Amygdala (tissue), 56 donors: ENCODE measurements at places on chromosomes 2 and 18.

GRCh38 chr18:41155910-41156851 is 798.9 kb upstream of the PIK3C3 start:
- no peak for DNase-seq

- DNase-seq: no peak
These were observed 129.6 kb downstream of the PID1 start for GRCh38 chr2:229141424-229142025.

GRCh38 chr2:195633573-195633870 is 23.5 kb upstream of the SLC39A10 start:
- DNase-seq: no peak

GRCh38 chr2:110903548-110903947 is 171.2 kb downstream of the ACOXL start:
- no peak for DNase-seq

- DNase-seq: no peak
These were observed 170.9 kb upstream of the PXDN start for GRCh38 chr2:1915196-1915595.

DNA sequence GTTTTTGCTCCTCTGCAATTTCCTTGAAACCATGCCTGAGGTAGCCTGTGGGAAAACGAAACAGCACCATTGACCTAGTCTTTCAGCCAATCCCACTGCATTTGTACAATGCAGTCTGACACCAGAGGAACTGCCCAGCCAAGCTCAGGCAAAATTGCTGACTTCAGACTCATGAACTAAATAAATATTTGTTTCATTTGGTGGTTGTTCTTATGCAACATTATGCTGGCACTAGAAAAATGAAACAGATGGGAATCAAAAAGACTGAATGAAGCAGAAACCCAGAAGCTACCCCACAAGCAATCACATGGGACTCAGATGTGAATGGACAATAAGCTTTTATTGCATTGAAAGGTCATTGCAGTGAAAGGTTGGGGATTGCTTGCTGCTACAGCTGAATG is 1.7 kb downstream of the NAT8 start:
- no peak for DNase-seq

GRCh38 chr2:109472974-109473373 is 140.8 kb downstream of the SEPTIN10 start:
- DNase-seq: no peak

GRCh38 chr18:69876490-69876889 is 71.2 kb downstream of the CD226 start:
- no peak for DNase-seq

GRCh38 chr2:17736989-17737388 is 16.6 kb downstream of the SMC6 start:
- DNase-seq: no peak

DNA sequence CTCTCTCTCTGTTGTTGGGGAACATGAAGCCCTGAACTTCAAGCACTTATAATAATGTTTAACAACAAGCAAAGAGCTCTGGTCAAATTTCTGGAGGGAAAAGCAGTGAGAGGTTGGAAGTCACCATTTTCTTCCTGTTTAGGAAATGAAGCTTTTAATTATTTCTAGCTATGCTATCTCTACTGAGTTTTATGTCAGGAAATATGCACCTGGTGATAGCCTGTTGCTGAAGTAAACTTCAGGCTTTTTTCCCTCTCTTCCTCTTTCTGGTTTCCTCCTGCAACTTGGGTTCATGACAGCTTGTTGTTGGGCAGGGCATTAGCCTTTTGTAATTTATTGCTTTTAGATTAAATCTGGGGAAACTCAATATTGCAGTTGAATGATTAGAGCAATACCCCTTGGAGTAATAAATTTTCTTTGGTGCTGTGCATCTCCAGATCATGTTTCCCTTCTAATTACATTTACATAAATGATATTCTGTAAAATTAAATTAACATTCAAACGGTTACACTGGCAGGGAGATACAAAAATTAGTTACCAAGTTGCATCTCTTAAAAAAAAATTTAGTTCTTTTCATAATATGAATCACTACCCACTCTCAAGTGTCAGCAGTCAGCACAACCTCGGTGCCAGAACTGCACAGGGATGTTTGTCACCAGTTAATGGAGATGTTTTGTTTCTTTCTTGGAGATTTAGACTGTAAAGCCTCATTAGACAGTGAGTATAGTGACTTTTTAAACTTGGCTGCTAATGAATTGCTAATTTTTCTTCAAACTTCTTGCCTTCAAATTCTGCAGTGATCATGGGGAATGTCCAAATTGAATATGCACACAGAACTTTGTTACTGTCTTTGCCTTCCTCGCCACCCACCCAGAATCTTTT is 466.6 kb upstream of the ETAA1 start:
- DNase-seq: no peak

DNA sequence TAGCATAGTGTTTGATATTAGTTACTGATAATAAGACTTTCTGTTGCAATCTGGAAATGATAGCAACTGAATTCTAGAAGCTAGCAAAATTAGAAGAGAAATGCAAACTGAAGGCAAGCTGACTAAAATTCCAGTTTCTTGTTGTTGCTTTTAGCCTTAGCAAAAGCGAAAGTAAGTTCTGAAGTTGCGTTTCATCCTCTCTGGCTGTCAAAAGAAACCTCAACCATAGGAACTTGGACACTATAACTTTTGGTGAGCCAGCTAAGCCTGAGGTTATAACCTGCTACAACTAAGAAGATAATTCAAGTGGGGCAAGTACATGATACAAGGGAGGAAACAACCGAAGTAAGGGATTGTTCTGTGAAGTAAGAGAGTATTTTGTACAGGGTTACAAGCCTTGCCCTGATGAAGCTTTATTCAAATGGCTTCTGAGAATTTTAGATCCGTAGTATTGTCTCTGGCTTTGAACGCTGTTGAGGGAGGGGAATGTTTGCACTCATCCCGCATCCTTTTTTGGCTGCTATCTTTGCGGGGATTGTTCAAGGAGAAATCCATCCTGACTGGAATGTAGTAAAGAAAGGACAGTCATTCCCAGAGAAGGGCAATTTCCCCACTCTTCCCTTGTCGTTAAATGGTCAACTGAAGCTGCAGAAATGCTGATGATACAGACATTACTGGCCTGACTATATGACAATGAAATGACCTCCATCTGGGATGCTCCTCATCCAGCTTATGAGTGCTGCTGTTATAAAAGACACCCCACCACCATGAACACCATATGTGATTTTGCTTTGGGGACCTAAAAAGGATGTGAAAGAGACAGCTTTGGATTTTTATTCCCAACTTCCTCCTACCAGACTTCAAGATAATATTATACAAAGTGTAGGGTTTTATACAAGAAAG is 7.0 kb upstream of the TMX3 start:
- DNase-seq: no peak

DNA sequence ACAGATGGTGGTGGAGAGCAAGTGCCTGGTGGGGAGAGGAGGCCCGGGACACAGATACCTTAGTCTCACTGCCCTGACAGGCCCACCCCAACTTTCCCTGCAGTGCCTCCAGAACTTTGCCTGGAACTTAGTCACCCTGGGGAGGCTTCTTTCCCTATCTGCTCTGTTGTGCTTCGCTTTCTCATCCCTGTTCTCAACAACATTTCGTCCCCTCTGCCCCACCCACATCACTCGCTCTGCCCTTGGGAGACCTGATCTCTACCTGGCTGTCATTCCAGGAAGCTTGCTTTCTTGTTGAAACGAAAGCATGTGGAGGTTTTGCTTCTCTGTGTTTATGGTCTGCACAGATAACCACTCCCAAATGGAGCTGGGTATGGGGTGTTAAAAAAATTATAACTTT is 93.8 kb downstream of the PRKCE start:
- no peak for DNase-seq

GRCh38 chr2:20231598-20232026 is 6.7 kb upstream of the SDC1 start:
- DNase-seq: no peak

GRCh38 chr2:123840574-123840973 is 184.5 kb upstream of the CNTNAP5 start:
- DNase-seq: no peak

- DNase-seq: no peak
These were observed 39.7 kb downstream of the CDC42EP3 start for GRCh38 chr2:37631698-37632097.

GRCh38 chr2:25419678-25420242 is 78.0 kb upstream of the DNMT3A start:
- DNase-seq: no peak

DNA sequence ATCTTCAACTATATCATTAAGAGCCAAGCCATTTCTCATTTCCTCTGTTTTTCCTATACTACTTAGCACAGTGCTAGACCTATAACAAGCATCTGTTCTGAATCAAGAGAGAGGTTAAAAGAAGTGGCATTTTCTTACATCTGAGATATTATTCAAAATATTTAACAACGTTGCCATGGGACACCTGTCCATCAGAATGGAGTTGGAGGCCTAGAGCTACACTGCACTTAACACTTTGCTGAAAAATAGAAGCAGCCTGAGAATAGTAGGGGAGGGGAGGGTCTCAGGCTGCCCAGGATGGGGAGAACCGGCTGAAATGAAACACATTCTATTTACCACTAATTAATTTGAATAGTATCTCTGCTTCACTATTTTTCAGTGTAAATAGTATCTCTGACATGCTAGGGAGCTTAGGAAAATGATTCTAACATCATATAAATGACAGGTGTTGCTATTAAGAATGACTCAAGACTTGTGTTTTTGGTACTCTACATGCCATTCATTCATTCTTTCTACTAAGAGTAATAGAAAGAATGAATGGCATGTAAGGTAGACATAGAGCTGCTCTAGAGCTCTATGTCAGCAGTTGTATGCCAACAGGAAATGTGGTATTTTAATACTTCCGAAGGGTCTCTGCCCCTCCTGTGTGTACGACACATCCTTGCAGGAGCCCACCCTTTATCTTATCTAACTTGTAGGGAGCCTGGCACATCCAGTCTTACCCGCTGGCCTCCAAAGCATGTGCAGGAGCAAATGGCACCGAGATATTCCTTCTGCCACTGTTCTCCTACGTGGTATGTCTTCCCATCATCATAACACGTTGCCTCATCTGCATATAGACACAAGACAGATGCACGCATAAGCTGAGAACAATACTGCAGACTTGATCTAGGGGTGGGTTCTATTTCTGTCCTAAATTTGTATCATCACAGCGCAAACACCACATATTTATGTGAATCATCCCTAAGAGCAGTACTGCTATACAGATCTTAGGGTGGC is 52.6 kb downstream of the ATIC start:
- DNase-seq: no peak

- no peak for DNase-seq
These were observed 31.5 kb upstream of the SCG2 start for GRCh38 chr2:223633656-223634055.

DNA sequence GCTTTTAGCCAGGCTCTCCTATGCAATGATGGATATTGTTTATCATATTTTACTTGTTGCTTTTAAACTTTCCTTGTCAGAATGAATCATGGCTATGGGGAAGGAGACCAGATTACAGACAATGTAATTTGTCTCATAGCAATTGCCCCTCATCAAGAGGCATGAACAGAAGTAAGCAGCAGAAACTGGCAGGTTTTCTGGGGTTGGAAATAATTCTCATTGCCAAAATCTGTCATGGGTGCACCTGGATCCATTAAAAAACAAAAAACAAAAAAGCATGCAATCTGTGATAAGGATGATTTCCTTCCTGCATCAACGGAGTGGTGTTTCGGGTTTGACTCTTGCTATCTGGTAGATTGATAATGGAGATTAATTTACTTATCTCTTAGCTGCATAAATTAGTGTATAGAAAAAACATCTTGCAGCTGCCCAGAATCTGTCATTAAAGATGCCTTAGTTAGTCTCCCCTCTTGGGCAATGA is 419.6 kb downstream of the SOX11 start:
- DNase-seq: no peak

GRCh38 chr2:171244970-171245782 is 84.5 kb upstream of the TLK1 start:
- no peak for DNase-seq

DNA sequence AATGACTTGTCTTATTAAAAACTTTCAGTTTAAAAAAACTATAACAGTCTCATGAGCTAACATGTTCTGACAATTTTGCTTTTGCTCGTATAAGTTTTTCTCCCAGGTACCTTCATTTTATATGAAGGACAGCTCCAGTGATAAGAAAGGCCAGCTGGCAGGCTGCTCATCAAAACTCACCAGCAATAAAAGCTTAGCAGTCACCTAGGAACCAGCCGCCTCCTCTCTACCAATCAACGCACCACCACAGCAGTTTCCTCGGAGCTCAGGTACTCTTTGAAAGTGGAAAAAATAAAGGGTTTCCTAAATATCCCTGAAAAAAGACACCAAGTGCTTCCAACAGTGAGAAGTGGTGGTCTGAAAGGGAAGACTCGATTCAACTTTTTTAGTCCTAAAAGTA is 100.9 kb upstream of the CCDC150 start:
- no peak for DNase-seq

GRCh38 chr2:95041824-95042442 is 16.4 kb downstream of the MAL start:
- DNase-seq: no peak

- DNase-seq: no peak
These were observed 246.6 kb downstream of the SS18 start for GRCh38 chr18:25843791-25844190.

- DNase-seq: no peak
These were observed at the start of gene KCNG2 for GRCh38 chr18:79797518-79798345. TSS of gene KCNG2 (plus strand) at chr18:79797938. CDS start at chr18:79863668, 65,730 bp downstream.

DNA sequence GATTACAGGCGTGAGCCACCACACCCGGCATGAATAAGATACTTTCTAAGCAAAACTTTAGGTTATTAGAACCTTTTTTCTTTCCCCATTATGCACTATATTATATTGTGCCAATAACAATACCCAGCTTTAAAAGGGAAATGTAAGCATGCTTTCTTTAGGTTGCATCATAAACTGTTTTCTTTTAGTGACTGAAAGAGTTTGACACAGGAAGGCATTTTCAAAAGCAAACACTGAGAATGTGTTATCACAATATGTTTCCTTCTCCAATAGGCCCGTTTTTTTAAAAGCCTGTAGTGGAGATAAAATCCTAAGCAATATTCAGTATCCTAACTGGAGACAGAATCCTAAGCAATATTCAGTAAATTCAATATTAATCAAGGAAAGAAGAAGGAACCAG is 16.7 kb upstream of the EPB41L5 start:
- no peak for DNase-seq

DNA sequence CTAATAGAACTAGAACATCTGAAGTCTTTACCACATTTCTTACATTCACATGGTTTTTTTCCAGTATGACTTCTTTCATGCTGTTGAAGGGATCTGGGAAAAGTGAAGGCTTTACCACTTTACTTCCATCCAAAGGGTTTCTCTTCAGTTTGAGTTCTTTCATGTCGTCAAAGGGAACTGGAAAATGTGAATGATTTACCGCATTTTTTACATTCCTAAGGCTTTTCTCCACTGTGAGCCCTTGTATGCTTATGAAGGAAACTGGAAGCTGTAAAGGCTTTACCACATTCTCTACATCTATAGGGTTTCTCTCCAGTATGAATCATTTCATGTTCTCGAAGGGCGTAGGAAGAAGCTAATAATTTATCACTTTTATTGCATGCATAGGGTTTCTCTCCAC is 46.7 kb downstream of the NBEAL1 start:
- no peak for DNase-seq

- no peak for DNase-seq
These were observed 1464.9 kb downstream of the SUCLG1 start for GRCh38 chr2:82994151-82994550.
